NCI-H446 (cell line): ENCODE measurements at places on chromosomes 3 and 15.

- DNase-seq = no peak
Measured at GRCh38 chr3:193348686-193349085, 29.9 kb downstream of the ATP13A5 start.

DNA sequence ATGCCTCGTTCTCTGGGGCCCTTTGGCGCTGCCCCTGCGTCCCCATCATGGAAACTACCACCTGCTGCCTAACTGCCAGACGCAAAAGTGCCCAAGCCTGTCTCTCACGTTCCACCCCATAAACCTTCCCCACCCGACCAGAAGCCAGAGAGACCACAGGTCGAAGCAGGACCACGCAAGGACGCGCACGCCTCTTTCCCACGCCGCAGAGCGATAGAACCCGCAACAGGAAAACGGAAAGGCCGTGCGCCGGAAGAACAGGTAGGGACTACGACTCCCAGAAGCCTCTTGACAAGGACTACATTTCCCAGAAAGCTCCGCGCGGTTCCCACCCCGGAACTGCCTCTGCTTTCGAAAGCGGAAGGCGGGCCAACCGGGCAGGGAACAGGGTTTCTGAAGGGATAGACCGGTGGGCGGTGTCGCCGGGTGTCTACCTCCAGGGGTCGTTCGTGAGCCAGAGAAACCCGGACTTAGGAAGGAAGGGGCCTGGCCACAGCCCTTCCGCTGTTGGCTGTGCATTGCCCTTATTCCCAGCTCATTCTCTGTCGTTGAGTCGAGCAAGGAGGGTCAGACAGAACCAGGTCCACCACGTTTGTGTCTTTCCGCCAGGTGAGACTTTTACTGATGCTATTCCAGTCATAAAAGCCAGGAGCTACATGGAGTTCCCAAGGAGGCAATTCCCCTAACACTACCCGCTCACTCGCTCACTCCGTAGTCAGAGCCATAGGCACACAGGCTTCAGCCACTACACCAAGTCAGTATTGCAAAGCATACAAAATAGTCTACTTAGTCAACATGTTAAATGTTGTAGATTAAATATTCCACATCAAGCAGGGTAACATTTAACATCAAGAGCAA is 56.6 kb upstream of the ZBTB38 start:
- peak; percentile 97 for DNase-seq

- no peak for DNase-seq
Measured at GRCh38 chr3:87503900-87504498, 227.6 kb upstream of the POU1F1 start.

DNA sequence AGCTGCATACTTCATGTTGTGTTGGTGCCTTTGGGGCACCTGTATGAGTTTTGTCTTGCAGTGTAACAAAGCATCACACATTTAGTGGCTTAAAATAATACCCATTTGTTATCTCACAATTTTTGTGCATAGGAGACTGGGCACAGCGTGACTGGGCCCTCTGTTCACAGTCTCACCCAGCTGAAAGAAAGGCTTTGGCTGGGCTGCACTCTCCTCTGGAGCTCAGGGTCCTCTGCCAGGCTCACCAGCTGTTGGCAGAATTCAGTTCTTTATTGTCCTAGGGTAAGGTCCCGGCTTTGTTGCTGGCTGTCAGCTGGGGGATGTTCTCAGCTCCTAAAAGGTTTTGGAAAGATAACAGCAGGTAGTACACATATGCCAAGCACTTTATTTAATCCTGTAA is 263.3 kb downstream of the CLSTN2 start:
- DNase-seq = peak; percentile 45

- no peak for DNase-seq
Measured at GRCh38 chr3:175593331-175593730, 734.2 kb downstream of the NAALADL2 start.

DNA sequence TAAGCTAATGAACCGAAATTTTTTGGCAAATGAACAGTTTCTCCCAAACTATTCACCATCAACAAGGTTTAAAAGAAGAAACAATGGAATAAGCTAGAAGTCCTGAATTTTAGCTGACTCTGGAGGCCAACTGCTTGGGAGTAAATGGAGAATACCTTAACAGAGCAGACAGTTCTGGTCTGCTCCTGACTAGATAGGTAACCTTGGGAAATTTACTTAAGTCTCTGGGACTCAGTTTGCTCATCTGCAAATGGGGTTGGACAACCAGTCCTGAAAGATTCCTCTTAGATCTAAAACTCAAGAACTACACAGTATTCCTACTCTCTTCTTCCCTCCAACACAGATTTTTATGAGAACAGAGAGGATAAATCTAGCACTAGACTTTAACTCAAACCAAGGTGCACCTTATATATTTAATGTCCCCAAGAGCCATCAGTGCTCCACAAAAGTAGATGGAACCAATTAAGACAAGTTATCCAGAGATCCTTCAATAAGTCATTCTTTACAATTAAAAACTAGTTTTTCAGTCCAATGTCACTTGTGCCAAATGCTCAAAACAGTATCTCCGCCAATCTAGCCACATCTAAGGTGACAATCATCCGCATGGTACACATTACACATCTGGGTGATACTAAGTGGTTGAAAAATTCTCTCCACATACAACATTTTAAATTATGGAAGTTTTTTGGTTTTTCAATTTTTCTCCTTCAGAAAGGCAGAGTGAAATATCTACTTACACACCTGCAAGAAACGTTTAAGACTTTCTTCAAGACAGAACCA is 1.5 kb downstream of the RHOA start:
- DNase-seq = no peak

- no peak for DNase-seq
Measured at GRCh38 chr3:10632125-10632524, 126.7 kb upstream of the ATP2B2 start.

- DNase-seq = no peak
Measured at GRCh38 chr15:57061696-57062095, 143.3 kb downstream of the TCF12 start.

GRCh38 chr15:83203543-83203942 is 4.1 kb downstream of the HDGFL3 start:
- DNase-seq = no peak

- no peak for DNase-seq
Measured at GRCh38 chr3:13567684-13568514, 19.0 kb downstream of the FBLN2 start.

DNA sequence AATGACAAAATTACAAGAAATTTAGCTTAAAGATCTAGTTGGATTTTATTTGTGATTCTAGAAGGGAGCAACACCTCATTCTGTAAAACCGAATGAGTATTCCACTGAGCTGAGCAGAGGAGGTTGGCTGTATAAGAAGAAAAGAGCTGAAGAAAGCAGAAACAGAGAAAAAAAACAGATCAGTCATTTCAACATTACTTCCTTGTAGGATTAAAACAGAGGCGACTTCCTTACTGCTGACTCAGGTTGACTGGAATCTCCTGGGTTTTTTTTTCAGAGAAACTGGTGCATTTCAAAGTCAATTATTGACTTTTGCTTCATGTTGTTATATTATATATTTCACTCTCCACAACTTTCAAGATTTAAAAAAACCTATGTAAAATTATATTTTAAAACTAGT is 368.1 kb upstream of the UBE2E2 start:
- DNase-seq = no peak

GRCh38 chr3:173078525-173078924 is 62.5 kb downstream of the SPATA16 start:
- no peak for DNase-seq

DNA sequence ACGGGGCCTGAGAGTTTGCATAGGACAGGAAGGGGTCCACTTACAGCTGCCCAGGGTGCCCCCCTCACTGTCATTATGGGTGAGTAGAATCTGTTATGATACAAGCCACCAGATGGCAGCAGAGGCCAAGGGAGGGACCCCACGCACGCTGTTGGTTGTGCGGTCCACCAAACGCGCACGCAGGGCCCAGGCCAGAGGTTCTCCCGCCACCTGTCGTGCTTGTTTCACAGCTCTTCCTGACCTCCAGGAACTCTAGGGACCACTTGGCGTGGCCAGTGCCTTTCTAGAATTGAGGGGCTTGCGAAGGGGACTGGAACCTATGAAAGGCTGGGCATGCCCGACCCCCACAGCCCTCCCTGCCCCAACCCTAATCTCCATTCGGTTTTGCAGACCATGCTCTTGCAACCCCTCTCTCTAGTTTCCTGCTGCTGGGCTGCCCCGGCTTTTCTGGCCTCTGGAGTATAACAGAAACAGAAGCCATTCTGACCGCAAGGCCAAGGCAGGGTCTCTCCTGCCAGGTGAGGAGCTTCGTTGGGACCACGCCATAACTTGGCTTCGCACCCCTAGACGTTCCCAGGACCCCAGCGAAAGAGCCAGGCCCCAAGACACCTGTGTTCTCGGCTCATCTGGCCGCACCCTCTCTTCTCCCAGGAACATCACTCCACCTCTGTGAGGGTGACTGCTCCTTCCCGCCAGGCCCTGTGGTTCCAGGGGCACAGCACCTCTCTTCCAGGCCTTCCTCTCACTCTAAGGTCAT is 46.0 kb downstream of the ALDH1L1 start:
- no peak for DNase-seq

DNA sequence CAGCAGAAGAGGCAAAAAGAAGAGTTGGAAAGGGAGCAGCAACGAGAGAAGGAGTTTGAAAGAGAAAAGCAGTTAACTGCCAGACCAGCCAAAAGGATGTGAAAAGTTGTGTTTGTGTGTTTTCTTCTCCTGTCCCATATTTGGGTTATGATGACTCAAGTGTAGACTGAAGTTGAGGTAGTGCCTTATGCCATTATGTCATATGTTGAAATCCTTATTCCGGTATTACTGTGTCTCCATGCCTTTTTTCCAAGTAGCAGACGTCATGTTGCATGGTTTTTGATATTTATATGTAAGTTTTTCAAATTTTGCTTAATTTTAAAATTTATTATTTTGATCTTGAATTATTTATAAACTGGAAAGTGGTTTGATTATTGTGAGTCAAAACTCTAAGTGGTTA is 19.2 kb downstream of the BLOC1S6 start:
- no peak for DNase-seq

- DNase-seq = peak; percentile 70
Measured at GRCh38 chr3:94862703-94863102, 799.8 kb downstream of the NSUN3 start.

DNA sequence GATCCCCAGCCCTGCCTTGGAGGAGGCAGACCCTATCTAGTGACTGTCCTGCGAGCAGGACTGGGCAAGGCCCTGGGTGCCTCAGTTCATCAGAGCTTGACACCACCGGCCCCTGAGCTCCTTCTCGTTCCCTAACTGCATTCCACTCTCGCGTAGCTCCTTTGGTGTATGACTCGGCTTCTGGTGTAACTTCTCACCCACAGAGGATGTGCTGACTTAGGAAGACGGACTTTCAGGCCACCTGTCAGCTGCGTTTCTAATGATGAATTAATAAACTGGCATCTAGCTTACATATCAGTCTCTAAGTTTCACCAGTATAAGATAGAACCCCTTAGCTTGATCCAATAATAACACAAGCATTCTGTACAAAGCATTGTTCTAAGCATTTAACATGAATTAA is 17.5 kb downstream of the ABCF3 start:
- no peak for DNase-seq

DNA sequence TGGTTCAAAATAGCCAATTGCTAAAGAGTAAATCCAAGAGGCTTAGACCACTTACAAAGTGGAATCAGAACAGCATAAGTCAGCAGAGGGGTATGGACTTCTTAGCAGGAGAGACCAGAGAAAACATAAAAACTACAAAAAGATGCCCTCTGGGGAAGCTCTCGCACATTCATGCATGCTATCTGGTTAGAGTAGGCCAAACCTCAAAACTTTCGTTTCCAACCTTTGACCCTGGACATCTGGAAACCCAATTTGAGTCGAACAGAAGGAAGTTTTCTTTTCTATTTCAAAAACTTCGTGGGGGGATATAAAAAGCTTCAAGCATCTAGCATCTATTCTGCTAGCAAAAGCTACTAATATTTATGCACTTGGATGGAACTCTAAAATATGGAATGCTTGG is 523.9 kb upstream of the AGTR1 start:
- no peak for DNase-seq

- no peak for DNase-seq
Measured at GRCh38 chr3:141972399-141972798, 96.0 kb downstream of the ATP1B3 start.

DNA sequence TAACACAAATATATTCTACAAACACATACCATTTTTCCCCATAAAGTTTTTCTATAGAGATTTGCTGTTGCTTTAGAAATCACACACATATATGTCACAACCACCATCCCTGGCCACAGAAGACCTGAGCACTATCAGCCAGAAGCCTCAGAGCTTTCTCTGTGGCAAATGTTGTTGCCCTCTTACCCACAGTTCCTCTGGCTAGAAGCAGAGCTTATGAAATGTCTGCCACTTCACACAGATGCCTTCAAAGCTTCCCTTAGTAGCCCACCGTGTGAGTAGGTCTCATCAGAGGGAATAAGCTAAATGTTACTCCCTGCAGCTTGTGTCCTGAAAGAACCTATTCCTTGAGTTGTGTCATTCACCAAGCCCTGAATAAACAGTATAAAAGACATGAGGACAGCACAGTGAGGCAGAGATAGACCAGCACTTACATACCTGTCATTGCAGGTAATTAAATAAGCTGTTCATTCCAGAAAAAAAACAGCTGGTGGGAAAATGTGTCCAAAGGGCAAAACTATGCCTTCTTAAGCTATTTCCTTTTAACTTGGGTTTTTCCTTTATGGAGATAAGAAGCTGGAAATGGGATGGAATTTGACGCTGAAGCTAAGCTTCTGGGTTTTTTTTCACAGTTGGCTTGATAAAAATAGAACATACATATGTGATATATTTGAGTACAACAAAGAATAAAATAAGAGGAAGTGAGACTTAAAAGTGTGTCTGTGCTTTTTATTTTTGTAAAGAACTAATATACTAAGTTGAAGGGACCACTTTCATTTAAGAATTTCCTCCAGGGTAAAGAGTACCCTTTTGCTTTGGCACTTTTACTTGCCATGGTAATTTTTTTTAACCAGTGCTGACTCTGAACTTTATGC is 391.4 kb downstream of the KCNH8 start:
- DNase-seq = no peak

DNA sequence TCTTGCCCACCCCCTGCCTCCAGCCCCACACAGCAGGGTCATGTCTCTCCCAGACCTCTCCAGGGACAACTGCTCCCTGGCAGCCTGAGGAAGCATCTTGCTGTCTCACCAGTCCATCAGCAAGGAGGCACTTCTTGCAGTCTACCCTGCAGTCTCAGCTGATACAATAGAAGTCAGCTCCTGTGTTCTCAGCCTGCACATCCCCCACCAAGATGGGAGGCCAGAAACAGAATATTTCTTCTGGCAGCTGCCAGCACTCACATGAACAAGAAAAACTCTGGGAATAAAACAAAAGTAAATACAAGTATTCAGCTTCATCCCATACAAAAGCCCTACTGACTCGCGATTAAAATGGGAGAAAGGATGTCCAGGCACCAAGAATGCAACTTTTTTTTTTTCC is 457.4 kb upstream of the PROK2 start:
- no peak for DNase-seq

DNA sequence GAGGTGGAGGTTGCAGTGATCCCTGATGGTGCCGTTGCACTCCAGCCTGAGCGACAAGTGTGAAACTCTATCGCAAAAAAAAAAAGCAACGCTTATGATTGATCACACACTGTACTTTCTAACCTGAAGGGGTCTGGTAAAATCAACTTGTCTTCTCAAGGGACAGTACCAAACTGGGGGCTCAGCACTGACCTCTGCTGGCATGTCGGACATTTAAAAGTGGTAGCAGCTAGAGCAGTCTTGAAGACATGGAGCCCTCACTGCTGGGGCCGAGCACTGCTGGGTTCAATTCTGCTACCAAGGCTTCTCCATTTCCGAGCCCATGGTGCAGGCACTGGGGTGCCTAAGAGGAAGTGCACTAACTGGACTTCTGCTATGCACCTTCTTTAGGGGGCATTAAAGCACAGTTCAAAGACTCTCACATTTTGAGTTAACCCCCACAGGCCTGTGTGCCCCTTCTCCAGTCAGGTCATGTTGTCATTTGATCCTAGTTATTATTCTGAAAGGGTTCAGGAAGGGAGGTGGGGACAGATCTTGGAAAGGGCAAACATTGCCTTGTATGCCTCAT is 26.4 kb upstream of the LAMP3 start:
- DNase-seq = peak; percentile 22
